ENCODE measurements at places on chromosomes 12 and 14. TPM values are rescaled to one million over a fixed set of nuclear protein-coding genes. Genes with fewer than 3 reads are reported as not detected.

The CMA1 gene
- not detected for total RNA-seq

The OTUB2 gene
- 2.7 TPM for total RNA-seq

The CABP1 gene
- total RNA-seq = 0.40 TPM

The PLD4 gene
- total RNA-seq = 0.06 TPM

The CDH24 gene
- total RNA-seq = 2.5 TPM

The SLC38A4 gene
- total RNA-seq = 0.12 TPM

The MYH6 gene
- 0.10 TPM for total RNA-seq

The TAS2R10 gene
- 0.06 TPM for total RNA-seq

The HIGD1C gene
- not detected for total RNA-seq

The CLEC6A gene
- not detected for total RNA-seq

The MIP gene
- total RNA-seq = not detected

The OR6C2 gene
- total RNA-seq = not detected

The RBM25 gene
- 66.5 TPM for total RNA-seq

The ELK3 gene
- total RNA-seq = 65.4 TPM

The IFNG-AS1 gene
- total RNA-seq = not detected

The CELA1 gene
- not detected for total RNA-seq

The NKX2-1 gene
- 0.07 TPM for total RNA-seq

The PZP gene
- total RNA-seq = not detected

The HVCN1 gene
- total RNA-seq = 0.72 TPM

The CATSPERB gene
- not detected for total RNA-seq

The TSPAN8 gene
- 0.22 TPM for total RNA-seq

The SPIC gene
- total RNA-seq = not detected

The DLST gene
- 103 TPM for total RNA-seq

The PMEL gene
- 1.1 TPM for total RNA-seq

The COQ5 gene
- total RNA-seq = 27.7 TPM

The FOXG1 gene
- total RNA-seq = 0.19 TPM

The PRKD1 gene
- total RNA-seq = 2.4 TPM

The NTS gene
- 82.2 TPM for total RNA-seq

The IGFBP6 gene
- 246 TPM for total RNA-seq

The GPR68 gene
- 0.30 TPM for total RNA-seq

The POTEG gene
- total RNA-seq = not detected

The INTS13 gene
- 26.9 TPM for total RNA-seq

The RNF41 gene
- 21.7 TPM for total RNA-seq

The OR4E2 gene
- not detected for total RNA-seq

The SLC6A13 gene
- 0.28 TPM for total RNA-seq

The KLHL33 gene
- total RNA-seq = 0.03 TPM

The CLECL1 gene
- total RNA-seq = not detected

The SSPN gene
- 0.37 TPM for total RNA-seq

The ACOT6 gene
- not detected for total RNA-seq

The CTSG gene
- not detected for total RNA-seq

The BCL11B gene
- total RNA-seq = 0.27 TPM

The OR4K13 gene
- not detected for total RNA-seq

The KRT2 gene
- 0.03 TPM for total RNA-seq

The SLC6A12 gene
- total RNA-seq = 0.82 TPM

The CCDC175 gene
- not detected for total RNA-seq

All from A549 treated with AZD2906 at 1 μM for 4 hours (cell line).